ENCODE measurements at places on chromosomes 3 and 15.

DNA sequence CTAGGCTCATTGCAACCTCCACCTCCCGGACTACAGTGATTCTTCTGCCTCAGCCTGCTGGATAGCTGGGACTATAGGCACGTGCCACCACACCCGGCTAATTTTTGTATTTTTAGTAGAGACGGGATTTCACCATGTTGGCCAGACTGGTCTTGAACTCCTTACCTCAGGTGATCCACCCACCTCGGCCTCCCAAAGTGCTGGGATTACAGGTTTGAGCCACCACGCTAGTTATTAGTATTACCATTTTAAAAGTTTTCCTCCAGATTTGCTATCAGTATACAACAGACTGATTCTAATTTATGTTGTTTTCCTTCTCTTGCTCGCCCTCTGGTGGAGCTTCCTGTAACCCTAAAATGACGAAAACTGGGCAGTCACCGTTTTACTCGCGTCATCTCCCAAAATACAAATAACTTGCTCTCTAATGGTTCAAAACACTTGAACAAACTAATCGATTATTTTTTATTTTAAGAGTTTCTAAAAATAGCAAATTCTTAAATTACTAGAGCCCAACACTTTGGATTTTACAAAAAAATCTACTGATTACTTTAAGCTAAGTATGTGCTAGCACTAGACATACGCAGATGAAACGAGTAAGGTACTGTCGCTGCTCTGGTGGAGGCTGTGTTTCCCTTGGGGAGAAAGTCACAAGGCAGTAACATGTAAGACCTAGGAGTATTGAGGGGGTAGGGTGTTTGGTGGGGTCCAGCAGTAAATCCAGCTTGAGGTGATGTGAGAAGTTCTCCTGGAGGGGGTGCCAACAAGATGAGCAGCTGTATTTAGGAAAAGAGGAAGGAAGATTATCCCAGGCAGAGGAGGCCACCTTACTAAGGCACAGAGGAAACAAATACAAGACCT, 203.3 kb downstream of the MBNL1 start:
- DNase-seq, result peak; percentile 29

DNA sequence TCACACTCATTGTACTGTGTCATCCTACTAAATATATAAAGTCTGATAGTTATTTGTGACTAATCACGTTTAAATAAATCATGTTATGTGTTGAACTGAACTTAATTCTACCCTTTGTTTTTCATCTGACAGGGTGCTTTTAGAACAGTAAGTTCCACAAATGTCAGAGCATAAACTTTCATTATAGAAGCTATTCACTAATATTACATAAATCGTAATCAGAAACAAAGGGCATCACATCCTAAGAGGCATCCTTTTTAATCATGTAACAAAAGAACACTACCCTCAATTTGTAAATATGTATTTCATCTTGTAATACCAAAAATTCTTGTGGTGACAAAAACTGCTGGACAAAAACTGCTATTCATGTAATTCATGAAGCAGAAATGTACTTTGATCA, 50.8 kb downstream of the KCNH8 start:
- no peak for DNase-seq

- DNase-seq, result peak; percentile 19
These were observed 319 bp downstream of the LNP1 start for GRCh38 chr3:100401674-100402041.

- no peak for DNase-seq
These were observed 62.4 kb downstream of the MBNL1 start for GRCh38 chr3:152331018-152331541.

- no peak for DNase-seq
These were observed 12.1 kb downstream of the GK5 start for GRCh38 chr3:142213298-142213697.

DNA sequence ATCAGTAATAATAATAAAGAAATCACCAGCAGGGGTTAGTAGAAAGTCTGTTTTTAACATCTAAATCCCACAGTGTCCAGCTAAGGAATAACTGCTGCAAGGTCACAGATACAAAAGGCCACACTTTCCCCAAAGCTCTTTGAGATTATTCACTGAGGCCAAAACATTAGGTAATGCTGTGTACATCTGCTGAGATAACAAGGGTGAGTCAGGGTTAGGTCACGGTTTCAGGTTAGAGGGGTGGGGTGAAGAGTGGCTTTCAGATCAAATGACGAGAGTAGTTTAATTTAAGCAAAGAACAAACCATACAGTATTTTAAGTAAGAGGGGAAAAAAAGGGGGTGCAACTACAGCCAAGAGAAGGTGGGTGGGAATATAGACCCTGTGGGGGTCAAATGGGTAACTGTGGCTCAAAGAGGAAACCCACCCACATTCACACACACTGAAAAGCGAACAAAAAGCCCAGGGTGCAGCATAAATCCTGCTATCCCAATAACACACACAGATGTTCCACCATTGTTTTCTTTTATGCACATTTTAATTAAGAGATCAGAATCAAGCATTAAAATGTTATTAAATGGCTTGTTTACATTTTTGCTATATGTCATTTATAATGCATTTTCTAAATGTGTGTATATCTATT, 412.9 kb downstream of the TIGIT start:
- DNase-seq, result peak; percentile 23

DNA sequence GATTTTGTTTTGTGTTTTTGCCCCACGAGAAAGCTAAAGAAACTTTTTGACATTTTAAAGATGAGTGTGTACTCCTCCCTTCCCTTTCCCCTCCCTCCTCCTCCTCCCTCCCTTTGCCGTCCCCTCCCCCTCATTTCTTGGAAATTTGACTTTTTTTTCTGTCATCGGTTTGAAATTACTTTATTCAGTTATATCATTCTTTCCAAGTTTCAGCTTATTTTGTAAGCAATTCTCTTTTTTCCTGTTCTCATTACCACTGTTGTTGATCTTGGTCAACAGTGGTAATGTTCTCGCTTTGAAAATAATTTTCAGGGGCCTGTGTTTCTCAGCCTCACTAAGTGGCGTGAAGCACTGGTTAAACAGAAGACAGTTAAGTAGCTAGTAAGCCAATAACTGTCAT, 178.4 kb downstream of the AKAP13 start:
- no peak for DNase-seq

- DNase-seq, result no peak
These were observed 68.5 kb downstream of the WWTR1 start for GRCh38 chr3:149589332-149589731.

DNA sequence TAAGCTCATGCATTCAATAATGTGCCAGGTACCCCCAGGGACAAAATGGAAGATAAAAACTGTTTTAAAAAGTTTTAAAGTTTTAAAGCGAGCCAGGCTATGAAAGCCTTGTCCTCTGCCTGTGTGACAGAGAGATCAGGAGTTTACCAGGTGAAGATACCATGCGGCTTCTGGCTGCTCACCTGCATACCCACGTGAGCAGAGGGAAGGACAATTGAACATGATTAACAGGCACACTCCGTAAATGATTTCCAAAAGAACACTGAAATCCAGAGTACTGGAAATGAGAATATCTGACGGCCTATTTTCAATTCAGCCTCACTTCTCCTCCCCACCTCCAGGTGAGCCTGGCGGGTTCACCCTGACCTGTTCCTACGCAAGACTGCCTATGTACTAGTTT, 42.1 kb downstream of the CCDC191 start:
- DNase-seq, result no peak

GRCh38 chr3:134002306-134002705, 27.4 kb downstream of the SLCO2A1 start:
- no peak for DNase-seq

- DNase-seq, result no peak
These were observed 50.8 kb downstream of the RAB11A start for GRCh38 chr15:65920121-65920520.

- no peak for DNase-seq
These were observed 53.6 kb downstream of the SUMF1 start for GRCh38 chr3:4413467-4413866.

GRCh38 chr3:50146316-50146901, 8.7 kb upstream of the SEMA3F start:
- no peak for DNase-seq

DNA sequence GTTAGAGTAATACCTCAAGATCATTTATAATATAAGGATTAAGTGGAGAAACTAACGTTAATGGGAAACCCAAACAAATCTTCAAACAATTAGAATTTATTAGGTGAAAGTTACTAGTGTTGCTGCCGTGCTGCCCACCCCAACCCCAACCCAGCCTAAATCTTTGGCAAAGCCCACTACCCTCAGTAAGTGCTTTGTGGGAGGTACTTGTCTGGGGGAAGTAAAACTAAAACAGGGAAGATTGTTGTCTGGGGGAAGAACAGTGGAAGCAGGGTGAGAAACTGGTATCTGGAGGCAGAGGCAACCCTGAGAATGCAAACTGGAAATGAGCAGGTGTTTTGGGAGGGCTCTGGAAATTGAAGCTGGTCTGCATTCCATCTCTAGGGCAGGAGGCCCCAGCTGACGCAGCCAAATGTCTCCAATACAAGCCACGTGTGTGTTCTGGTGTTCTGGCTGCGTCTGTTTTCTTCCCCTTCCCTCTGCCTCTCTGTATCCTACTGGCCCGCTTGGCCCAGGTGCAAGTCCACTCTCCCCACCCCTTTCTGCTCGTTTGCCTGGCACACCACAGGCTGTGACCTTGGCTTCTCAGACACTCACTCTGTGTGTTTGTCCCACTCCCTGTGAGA, 32.7 kb downstream of the FEM1B start:
- DNase-seq, result no peak

GRCh38 chr3:32873531-32874130, 55.8 kb downstream of the TRIM71 start:
- DNase-seq, result no peak

- no peak for DNase-seq
These were observed 93.6 kb downstream of the APBA2 start for GRCh38 chr15:28979208-28979841.

DNA sequence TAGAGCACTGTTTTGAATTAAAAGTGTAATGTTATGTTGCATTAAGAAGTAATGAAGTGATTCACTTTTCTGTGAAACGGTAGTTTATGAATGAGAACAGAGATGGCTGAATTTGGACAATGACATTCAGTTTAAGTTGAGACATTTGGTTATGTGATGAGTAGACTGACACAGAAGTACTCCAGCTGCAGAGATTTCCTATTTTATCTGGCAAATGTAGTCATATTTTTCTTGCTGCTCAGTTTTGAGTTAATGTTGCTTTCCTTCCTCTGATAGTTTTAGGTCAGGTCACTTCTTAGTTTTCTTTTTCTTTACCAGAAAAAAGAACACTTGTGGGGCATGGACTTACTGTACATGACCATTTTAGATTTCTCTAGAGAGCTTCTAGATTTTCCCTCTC, 51.2 kb downstream of the ASB7 start:
- DNase-seq, result no peak

DNA sequence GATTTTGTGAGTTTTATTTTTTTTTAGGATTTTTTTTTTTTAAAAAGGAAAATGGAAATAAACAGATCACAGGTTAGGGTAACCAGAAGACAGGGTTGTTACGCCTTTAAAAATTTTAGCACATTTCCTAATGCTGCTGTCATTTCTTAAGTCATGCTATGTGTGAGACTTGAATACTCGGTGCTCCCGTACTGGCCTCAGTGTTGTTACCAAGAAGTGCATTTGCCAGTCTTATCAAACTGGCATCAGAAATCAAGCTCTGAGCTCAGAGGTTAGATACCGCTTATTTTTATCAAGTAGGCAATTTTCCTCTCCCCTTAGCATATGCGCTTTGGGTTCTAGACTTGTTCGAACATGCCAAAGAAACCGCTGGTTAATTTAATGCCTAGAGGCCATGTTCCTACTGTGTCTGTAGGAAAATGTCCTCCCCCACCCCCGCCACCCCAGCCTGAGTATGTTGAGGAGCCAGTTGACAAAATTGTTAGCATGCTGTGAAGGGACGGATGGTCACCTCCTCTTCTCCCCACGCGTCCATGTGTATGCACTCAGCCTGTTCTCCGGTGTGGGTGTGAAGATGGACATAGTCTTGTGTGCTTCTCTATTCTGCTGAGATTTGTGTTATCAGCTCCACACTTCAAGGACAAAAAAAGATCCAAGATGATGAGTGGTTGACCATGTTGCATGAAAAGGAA, 88.9 kb downstream of the ITPR1 start:
- DNase-seq, result no peak

DNA sequence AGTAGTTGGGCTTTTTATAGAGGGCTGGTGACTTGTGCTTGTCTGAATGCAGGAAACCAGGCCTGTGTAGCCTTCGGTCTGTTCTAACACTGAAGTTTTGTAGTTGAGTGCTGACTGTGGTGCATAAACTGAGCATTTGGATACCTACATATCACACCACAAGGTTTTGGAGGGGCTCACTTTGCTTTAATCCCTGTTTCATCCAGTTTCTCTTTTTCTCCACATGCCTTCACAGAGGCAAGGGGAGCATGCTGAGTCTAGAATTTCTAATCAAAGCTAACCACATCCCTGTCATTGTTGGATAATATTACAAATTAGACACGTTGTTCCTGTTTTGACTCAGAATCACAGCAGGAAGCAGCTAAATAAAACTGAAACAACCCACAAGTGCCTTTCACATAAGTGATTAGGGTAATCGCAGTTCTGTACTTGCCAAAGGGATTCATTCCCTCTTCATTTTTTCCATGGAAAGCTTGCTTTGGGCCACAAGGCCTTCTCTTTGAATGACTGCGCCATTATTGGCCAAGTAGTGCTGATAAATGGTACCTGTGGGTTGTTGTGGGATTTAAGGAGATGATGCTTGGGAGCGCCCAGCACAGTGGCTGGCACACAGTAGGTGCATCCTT, 48.9 kb downstream of the TGFBR2 start:
- DNase-seq, result no peak

- DNase-seq, result no peak
These were observed 364.0 kb upstream of the RBMS3 start for GRCh38 chr3:28916713-28917499.

- DNase-seq, result no peak
These were observed 22.9 kb upstream of the CCNL1 start for GRCh38 chr3:157182879-157183278.

DNA sequence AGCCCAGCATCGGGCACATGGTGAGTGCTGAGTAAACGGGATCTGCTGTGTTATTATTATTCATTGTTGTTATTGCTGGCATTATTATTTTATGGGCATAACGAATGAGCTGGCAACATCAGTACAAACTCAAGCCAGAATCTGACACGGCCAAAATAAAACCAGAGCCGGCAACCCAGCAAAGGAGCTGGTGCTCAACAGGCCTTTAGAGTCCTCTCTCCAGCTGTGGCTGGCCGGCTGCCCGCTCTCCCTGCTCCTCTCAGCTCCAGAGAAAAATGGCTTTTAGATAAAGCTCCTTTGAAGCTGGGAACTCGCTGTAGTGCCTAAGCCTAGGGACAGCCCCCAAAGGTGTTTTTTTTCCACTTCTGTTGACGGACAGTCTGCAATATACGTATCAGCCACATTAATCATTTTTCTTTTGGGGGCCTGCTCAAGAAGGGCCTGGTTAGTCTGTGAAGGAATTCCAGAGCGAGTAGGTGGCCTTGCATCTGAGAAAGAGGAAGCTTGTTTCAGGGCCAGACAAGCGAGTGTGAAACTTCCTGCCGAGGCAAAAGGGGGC, 193.9 kb upstream of the UBE2E1 start:
- no peak for DNase-seq

- no peak for DNase-seq
These were observed 376.3 kb downstream of the GAP43 start for GRCh38 chr3:115999613-116000012.

Measured in stimulated activated CD4-positive, alpha-beta T cell treated with anti-CD3 and anti-CD28 coated beads, TNF-alpha, amount 100 ng/mL, for 48 hours (primary cell).